ENCODE measurements at places on chromosomes 7 and 10. TPM values are rescaled to one million over a fixed set of nuclear protein-coding genes. Genes with fewer than 3 reads are reported as not detected.
A peak's percentile ranks its signal among the peaks of the same experiment; 100 is the strongest.

GRCh38 chr7:100546926-100547800, 8.2 kb downstream of the AGFG2 start:
- peak; percentile 43 for DNase-seq
- H3K4me1 ChIP-seq = peaks cover 69% of the 10 kb centered on the region
- H3K27me3 ChIP-seq = no peaks in the 10 kb centered on the region
- H3K4me3 ChIP-seq = no peak overlapping the region
- no peaks in the 10 kb centered on the region for H3K36me3 ChIP-seq

- H3K36me3 ChIP-seq = no peaks in the 10 kb centered on the region
- no peak overlapping the region for H3K4me3 ChIP-seq
- no peak for DNase-seq
- H3K4me1 ChIP-seq = no peaks in the 10 kb centered on the region
Measured at GRCh38 chr7:22992874-22993840, 20.8 kb downstream of the HYCC1 start.

DNA sequence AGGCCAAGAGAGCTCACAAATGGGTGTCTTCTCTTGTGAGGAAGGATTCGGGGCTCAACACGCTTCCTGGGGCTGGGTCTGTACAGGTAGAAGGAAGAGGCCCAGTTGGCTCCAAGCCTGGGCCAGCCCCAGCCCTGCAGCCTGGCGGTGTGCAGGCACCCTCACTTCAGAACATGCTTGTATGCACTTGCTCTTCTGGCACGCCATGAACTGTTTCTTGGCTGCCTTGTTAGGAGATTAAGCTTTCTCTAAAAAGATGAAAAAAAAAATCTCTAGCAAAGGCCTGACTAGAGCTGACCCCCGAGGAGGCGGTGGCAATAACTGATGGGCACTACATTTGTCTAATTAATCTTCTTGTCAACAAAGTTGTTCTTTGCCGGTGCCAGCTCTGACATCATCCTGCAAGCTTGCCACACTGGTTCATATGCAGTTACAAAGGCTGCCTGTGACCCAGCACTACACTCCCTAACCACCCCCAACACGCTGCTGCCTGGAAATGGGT, 94.7 kb downstream of the WDR11 start:
- H3K4me1 ChIP-seq = no peaks in the 10 kb centered on the region
- DNase-seq = peak; percentile 25
- no peaks in the 10 kb centered on the region for H3K36me3 ChIP-seq
- peaks cover 18% of the 10 kb centered on the region for H3K27me3 ChIP-seq
- H3K4me3 ChIP-seq = no peak overlapping the region
- peak overlapping the region; percentile 39 for H3K27ac ChIP-seq

GRCh38 chr7:230274-230673, 37.9 kb downstream of the FAM20C start:
- DNase-seq = no peak
- H3K27ac ChIP-seq = peak overlapping the region; percentile 88
- no peak overlapping the region for H3K4me3 ChIP-seq
- H3K4me1 ChIP-seq = peaks cover 45% of the 10 kb centered on the region

- no peak for DNase-seq
- H3K4me3 ChIP-seq = no peak overlapping the region
Measured at GRCh38 chr7:112395893-112396292, 54.4 kb upstream of the IFRD1 start.

DNA sequence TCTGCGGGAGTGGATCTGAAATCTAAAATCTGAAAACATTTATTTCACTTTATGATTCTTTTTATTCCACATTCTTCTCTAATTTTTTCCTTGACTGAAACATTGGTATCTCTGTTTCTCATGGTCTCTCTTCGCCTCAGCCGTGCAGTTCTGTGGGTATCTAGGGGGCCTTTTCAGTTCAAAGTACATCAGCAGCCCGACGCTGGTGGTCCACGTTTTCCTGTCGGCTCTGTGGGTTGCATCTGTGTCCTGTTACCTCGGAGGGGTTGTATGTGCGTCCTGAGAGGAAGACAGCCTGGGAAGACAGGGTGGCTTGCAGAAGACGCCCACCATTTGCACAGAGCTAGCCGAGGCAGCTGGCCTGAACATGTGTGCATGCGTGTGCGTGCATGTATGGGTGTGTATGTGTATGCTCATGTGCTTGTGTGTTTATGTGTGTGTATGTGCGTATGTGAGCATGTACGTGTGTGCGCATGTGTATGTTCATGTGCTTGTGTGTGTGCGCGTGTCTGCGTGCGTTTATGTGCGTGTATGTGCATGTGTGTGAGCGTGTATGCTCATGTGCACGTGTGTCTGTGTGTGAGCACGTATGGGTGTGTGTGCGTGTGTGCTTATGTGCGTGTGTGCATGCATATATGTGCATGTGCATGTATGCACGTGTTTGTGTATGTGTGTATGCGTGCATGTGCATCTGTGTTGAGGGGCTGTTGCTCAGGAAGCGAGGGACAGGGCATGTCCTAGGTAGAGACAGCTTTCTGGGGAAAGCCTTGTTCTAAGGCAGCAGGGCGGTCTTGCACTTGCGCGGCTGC, 211.8 kb downstream of the ADARB2 start:
- H3K27ac ChIP-seq = no peak overlapping the region
- H3K27me3 ChIP-seq = peaks cover 9% of the 10 kb centered on the region
- DNase-seq = no peak
- H3K4me1 ChIP-seq = no peaks in the 10 kb centered on the region
- H3K4me3 ChIP-seq = no peak overlapping the region
- H3K36me3 ChIP-seq = no peaks in the 10 kb centered on the region

GRCh38 chr7:77453531-77453930, 37.4 kb upstream of the GSAP start:
- H3K27me3 ChIP-seq = no peaks in the 10 kb centered on the region
- no peak for DNase-seq
- H3K4me1 ChIP-seq = no peaks in the 10 kb centered on the region
- no peak overlapping the region for H3K4me3 ChIP-seq
- H3K27ac ChIP-seq = no peak overlapping the region

- no peaks in the 10 kb centered on the region for H3K4me1 ChIP-seq
- no peaks in the 10 kb centered on the region for H3K27me3 ChIP-seq
- no peak for DNase-seq
- no peak overlapping the region for H3K4me3 ChIP-seq
Measured at GRCh38 chr7:114911411-114911810, 10.5 kb upstream of the MDFIC start.

- no peak overlapping the region for H3K4me3 ChIP-seq
- H3K27me3 ChIP-seq = no peaks in the 10 kb centered on the region
- peaks cover 7% of the 10 kb centered on the region for H3K4me1 ChIP-seq
- no peaks in the 10 kb centered on the region for H3K36me3 ChIP-seq
- DNase-seq = no peak
Measured at GRCh38 chr7:42456267-42456666, 219.3 kb upstream of the GLI3 start.

DNA sequence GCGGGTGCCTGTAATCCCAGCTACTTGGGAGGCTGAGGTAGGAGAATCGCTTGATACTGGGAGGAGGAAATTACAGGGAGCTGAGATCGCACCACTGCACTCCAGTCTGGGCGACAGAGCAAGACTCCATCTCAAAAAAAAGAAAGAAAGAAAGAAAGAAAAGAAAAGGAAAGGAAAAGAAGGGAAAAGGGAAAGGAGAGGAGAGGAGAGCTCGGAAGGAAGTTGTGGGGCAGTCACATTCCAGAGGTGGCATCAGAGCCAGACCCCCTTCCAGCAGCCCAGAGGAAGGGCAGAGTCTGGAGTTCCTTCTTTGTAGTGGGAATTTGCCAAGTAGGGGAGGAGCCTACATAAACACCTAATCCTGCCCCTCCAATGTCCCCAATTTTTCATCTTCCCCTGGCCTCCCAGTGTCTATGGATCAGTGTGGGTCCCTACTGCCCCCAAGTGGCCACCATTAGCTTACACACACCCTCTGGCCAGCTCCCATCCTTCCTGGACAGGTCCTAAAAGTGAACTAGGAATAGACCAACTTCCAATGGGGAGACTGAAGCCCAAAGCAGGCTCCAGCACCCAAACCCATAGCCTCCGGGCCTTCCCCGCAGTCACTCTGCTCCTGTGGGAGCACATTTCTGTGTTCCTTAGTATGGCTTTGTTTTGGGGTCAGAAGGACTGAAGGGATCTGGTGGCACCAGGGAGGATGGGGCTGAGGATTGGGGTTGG, 39.6 kb upstream of the HSPB1 start:
- H3K27ac ChIP-seq = no peak overlapping the region
- H3K27me3 ChIP-seq = peaks cover 55% of the 10 kb centered on the region
- peaks cover 17% of the 10 kb centered on the region for H3K4me1 ChIP-seq
- H3K36me3 ChIP-seq = no peaks in the 10 kb centered on the region
- no peak overlapping the region for H3K4me3 ChIP-seq

DNA sequence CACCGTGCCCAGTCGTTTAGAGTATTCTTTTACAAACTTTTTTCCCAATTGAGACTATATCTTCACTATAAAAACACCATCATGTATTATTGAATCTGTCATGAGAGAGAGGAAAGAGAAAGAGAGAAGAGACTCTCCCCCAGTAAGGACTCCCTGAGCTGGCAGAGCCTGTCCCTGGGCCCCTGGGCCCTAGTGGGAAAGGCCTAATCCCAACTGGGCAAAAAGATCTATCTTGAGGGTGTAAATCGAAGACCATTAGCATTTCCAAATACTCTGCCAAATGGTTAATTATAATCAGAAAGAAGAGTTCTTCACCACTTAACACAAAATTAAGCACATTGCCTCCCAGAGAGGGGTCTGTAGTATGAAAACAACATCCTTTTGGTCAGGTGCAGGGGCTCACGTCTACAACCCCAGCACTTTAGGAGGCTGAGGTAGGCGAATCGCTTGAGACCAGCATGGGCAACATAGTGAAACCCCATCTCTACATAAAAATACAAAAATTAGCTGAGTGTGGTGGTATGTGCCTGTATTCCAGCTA, 108.2 kb downstream of the SKIDA1 start:
- no peaks in the 10 kb centered on the region for H3K27me3 ChIP-seq
- no peak for DNase-seq
- no peaks in the 10 kb centered on the region for H3K36me3 ChIP-seq
- H3K27ac ChIP-seq = no peak overlapping the region
- H3K4me3 ChIP-seq = no peak overlapping the region

DNA sequence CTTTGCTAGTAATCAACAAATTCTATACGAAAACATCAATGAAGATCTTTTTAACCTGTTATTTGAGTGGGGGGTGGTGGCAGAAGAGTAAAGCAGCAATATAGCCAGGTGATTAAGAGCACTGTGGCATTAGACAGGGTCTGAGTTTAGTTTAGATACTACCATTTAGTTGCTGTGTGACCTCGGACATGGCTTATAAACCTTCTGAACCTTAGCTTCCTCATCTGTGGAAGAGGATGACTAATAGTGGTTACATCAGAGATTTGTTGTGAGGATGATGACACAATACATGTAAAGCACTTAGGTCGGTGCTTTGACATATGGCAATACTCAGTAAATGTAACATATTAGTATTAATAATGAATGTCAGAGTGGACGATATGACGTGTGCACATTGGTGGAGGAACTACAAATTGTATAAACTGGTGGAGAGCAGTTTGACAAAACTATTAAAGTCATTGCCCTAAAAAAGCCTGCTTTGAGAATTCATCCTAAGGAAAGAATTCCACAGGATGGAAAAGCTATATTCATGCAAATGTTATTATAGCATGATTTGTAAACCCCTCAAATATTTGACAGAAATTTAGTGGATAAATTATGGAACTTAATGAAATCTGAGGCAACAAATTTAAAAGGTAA, 24.3 kb downstream of the SPAG6 start:
- no peaks in the 10 kb centered on the region for H3K36me3 ChIP-seq
- no peaks in the 10 kb centered on the region for H3K27me3 ChIP-seq
- no peak for DNase-seq
- H3K27ac ChIP-seq = no peak overlapping the region

DNA sequence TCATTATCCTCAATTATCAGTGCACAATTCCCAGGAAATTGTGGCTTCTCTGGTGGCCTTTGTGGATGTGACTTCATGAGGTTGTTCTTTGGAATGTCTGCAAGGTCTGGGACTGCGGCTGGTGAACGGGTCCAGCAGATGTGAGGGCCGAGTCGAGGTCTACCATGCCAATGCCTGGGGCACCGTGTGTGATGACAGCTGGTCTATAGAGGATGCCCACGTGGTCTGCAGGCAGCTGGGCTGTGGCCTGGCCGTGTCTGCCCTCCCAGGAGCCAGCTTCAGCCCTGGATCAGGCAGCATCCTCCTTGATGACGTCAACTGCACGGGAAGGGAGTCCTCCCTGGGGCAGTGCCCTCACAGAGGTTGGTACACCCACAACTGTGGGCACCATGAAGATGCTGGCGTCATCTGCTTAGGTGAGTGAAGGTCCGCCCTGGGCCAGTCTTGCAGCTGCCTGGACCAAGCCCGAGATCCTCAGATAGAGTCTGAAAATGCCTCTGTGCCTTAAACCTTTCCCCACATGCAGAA, 46.9 kb downstream of the CUZD1 start:
- no peaks in the 10 kb centered on the region for H3K4me1 ChIP-seq
- DNase-seq = no peak
- no peaks in the 10 kb centered on the region for H3K27me3 ChIP-seq
- no peak overlapping the region for H3K27ac ChIP-seq
- no peaks in the 10 kb centered on the region for H3K36me3 ChIP-seq

GRCh38 chr7:99618726-99619125, 2.0 kb downstream of the ZSCAN25 start:
- H3K27ac ChIP-seq = no peak overlapping the region
- no peak overlapping the region for H3K4me3 ChIP-seq
- H3K36me3 ChIP-seq = peaks cover 49% of the 10 kb centered on the region
- H3K4me1 ChIP-seq = peaks cover 9% of the 10 kb centered on the region

GRCh38 chr7:127782654-127783559, 130.9 kb downstream of the SND1 start:
- no peak overlapping the region for H3K27ac ChIP-seq
- H3K4me3 ChIP-seq = no peak overlapping the region
- H3K4me1 ChIP-seq = peaks cover 7% of the 10 kb centered on the region
- no peaks in the 10 kb centered on the region for H3K27me3 ChIP-seq
- no peak for DNase-seq

GRCh38 chr7:48424731-48425130, 253.5 kb downstream of the ABCA13 start:
- peaks cover 6% of the 10 kb centered on the region for H3K4me1 ChIP-seq
- DNase-seq = no peak
- H3K27ac ChIP-seq = no peak overlapping the region
- no peaks in the 10 kb centered on the region for H3K36me3 ChIP-seq
- no peak overlapping the region for H3K4me3 ChIP-seq

GRCh38 chr10:5663692-5664427, 2.5 kb downstream of the ASB13 start:
- peaks cover 68% of the 10 kb centered on the region for H3K4me1 ChIP-seq
- no peak overlapping the region for H3K27ac ChIP-seq
- no peak overlapping the region for H3K4me3 ChIP-seq
- no peaks in the 10 kb centered on the region for H3K27me3 ChIP-seq

The ELFN1 gene
- total RNA-seq = 0.14 TPM

The MYOF gene
- total RNA-seq = 46.8 TPM

The CCDC6 gene
- total RNA-seq = 47.2 TPM

The INA gene
- total RNA-seq = 0.95 TPM

The MKRN1 gene
- total RNA-seq = 288 TPM

The KLF14 gene
- 3.0 TPM for total RNA-seq

The ATAD1 gene
- total RNA-seq = 43.5 TPM

The SSC4D gene
- not detected for total RNA-seq

The FAM171A1 gene
- 40.0 TPM for total RNA-seq

The TWIST1 gene
- total RNA-seq = not detected

The GDF2 gene
- not detected for total RNA-seq

Data from transverse colon (tissue), 4 donors.